ENCODE measurements at places on chromosomes 6 and 20. TPM values are rescaled to one million over a fixed set of nuclear protein-coding genes. Genes with fewer than 3 reads are reported as not detected.

DNA sequence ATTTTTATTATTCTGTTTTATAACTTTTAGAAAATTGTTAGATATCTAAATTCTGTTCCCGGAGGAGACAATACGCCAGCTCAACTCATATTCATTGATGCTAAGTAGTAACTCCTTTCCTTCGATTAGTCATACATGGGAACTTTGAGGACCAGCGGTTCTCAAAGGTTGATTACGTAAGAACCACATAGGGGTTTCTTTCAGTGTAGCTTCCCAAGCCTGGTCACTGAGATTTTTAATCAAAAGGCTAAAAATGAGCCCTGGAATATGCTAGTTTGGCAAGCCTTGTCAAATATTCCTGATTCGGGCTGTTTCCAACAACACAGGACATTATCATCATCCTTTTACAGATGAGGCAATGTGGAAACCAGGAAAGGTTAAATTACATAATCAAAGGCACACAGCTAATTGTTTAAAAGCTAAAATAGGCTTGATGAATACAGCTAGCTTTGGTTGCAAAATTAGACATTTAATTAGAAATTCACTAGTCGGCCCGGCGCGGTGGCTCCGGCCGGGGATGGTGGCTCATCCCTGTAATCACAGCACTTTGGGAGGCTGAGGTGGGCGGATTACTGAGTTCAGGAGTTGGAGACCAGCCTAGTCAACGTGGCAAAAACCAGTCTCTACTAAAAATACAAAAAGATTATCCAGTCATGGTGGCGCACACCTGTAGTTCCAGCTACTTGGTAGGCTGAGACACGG lies 14.6 kb upstream of the MEI4 start:
- H3K27me3 ChIP-seq, result no peaks in the 10 kb centered on the region
- no peak overlapping the region for H3K27ac ChIP-seq
- no peaks in the 10 kb centered on the region for H3K4me1 ChIP-seq
- no peaks in the 10 kb centered on the region for H3K36me3 ChIP-seq
- no peak for DNase-seq

DNA sequence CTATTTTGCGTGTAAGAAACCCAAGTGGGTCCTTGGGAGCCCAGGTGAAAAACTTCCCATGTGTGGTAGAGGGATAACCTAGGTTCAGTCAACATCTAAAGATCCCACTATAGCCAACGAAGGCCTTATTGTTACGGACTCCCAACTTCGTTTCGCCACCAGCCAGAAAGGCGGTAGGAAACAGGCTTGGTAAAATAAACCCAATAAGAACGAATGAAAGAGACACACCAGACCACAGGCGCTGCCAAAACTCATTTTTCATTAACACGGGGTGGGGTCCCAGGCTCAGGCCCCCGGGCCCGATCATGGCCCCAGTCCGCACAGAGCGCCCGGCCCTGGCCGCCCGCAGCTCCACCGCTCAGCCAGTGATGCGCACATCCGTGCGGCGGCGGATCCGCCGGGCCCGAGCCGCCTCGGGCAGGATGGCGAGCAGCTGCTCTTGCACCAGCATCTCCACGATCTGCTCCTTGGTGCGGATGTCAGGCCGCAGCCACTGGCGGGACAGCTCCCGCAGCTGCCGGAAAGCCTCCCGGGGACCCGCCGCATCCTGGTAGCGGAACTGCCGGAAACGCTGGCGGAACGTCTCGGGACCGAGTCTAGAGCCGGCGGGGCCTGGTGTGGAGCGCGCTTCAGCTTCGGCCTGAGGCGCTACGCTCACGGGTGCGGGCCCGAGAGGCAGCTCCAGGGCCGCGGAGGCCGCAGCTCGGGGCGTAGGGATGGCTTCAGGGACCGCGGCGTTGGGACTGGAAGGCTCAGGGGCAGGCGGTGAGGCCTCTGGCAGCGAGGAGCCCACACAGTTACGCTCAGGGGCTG lies 709 bp downstream of the SCAND1 start:
- peak; percentile 68 for DNase-seq
- peaks cover 14% of the 10 kb centered on the region for H3K4me1 ChIP-seq
- peak overlapping the region; percentile 81 for H3K4me3 ChIP-seq
- no peaks in the 10 kb centered on the region for H3K27me3 ChIP-seq

- H3K36me3 ChIP-seq, result no peaks in the 10 kb centered on the region
- no peaks in the 10 kb centered on the region for H3K27me3 ChIP-seq
- H3K4me3 ChIP-seq, result no peak overlapping the region
- DNase-seq, result no peak
These were observed 73.8 kb downstream of the SASH1 start for GRCh38 chr6:148416330-148416965.

- peaks cover 7% of the 10 kb centered on the region for H3K27me3 ChIP-seq
- no peaks in the 10 kb centered on the region for H3K36me3 ChIP-seq
- no peak overlapping the region for H3K27ac ChIP-seq
- H3K4me1 ChIP-seq, result no peaks in the 10 kb centered on the region
These were observed 15.3 kb upstream of the SLC9A8 start for GRCh38 chr20:49797344-49797615.

DNA sequence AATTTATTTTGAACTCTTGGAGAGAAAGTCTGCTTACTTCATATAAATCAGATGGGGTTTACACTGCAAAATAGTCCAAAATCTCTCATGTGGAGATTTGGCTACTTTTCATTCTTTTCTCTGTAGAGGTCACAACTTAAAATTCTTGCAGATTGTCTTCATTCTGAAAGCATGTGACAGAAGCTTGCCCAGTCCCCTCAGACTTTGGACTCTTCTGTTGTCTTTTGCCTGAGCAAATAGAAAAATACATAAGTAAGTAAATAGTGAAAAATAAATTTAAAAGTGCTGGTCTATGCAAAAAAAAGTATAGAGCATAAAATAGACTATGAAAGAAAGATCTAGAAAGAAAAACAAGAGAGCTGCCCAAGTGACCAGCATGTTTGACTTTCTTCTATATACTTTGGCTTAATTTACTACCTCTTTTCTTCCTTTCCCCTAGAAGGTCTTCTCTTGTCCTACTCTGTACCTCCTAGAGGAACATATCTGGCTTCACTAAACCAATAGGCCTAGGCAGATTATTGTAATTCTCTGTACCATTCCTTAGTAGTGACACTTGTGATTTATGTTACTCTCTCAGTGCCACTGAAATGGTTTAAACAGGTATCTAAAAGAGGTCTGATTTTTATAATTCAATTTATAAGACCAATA lies 260.9 kb downstream of the TENT5A start:
- no peaks in the 10 kb centered on the region for H3K27me3 ChIP-seq
- H3K4me3 ChIP-seq, result no peak overlapping the region
- H3K4me1 ChIP-seq, result no peaks in the 10 kb centered on the region
- no peak overlapping the region for H3K27ac ChIP-seq
- no peak for DNase-seq

DNA sequence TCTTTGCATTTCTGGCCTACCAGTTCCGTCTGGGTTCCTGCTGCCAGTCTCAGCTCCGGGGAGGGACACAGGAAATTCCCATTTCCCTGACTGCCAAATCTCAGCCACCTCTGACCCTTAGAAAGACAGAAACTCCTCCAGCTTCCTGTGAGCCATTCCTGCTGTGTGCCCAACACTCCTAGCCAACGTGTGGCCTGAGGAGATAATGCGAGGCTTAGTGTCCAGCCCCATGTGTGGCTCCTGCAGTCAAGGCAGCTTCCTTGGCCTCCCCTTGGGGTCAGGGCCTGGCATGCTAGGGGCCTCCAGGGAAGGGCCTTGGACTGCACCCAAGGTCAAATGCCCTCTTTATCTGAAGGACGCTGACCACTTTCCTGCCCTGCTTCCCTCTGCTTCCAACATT lies 45.1 kb downstream of the MAFB start:
- H3K27ac ChIP-seq, result no peak overlapping the region
- no peak overlapping the region for H3K4me3 ChIP-seq
- H3K4me1 ChIP-seq, result no peaks in the 10 kb centered on the region
- no peaks in the 10 kb centered on the region for H3K27me3 ChIP-seq
- DNase-seq, result no peak

DNA sequence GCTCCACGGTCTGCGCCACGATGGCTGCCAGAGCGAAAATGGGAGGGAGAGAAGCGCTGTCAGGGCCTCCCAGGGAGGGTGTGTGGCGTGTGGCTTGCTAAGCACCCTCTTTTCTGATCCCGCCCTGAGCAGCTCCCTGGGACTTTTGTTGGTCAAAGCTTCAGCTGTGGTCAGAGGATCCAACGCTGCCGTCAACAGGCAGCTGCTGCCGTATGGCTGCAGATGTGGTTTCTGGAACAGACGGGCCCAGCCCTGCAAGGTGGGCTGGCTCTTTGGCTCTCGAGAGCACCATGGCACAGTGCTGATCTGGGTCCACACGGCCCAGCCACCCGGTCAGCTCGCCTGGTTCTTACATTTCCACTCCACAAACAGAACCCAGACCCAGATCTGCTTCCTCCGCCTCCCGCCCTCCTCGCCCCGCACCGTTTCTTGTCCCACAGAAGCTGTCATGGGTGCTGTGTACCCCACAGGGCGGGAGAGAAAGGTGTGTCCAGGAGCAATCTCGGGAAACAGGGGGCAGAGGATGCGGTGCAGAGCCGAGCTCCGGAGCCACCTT lies 86.0 kb upstream of the BHLHE23 start:
- H3K4me1 ChIP-seq, result no peaks in the 10 kb centered on the region
- no peaks in the 10 kb centered on the region for H3K36me3 ChIP-seq
- peaks cover 14% of the 10 kb centered on the region for H3K27me3 ChIP-seq
- DNase-seq, result peak; percentile 82

The FRK gene
- 1.1 TPM for total RNA-seq

The WASF1 gene
- 18.6 TPM for total RNA-seq

The DAAM2 gene
- total RNA-seq, result 46.9 TPM

The SNPH gene
- 10.0 TPM for total RNA-seq
